ENCODE measurements at places on chromosomes 1 and 21.

DNA sequence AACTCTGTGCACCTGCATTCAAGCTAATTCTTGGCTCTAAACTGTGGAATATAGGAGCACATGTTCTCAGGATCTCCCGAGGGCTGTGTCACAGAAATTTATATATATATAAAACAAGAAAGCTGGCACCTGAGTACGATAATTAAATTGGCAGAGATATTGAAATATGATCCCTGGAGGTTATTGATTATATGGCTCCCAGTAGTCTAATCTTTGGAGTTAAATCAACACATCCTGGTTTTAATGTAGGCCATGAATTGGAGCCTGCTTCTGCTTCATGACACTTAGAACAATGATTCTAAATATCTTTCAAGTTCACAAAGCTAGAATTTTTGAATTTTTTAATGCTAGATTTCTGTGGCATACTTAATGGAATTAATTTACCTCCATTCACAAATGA lies 84.3 kb downstream of the CTH start:
- DNase-seq, result no peak

DNA sequence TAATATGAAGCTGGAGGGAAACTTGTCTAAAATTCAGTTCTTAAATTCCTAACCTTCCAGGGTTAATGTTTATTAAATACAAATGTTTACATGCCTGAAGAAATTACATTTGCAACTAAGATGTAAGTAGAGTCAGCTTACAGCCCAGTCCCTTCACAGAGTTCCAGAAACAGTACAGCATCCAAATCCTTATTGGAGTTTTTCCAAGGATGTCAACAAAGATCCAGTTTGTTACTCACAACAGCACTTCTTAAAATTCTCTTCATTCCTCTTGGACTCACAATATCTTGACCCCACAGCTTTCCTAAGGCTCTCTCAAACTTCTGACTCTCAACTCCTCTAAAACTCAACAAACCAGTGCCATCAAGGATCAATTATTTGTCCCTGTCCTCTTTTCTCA lies 50.1 kb upstream of the RWDD3 start:
- DNase-seq, result no peak

GRCh38 chr1:174799136-174799479 lies 200.6 kb upstream of the CACYBP start:
- no peak for DNase-seq

- DNase-seq, result no peak
These were observed 636.7 kb downstream of the PLA2G4A start for GRCh38 chr1:187465441-187465840.

- DNase-seq, result no peak
These were observed 1.2 kb downstream of the CLSPN start for GRCh38 chr1:35768350-35769187.

DNA sequence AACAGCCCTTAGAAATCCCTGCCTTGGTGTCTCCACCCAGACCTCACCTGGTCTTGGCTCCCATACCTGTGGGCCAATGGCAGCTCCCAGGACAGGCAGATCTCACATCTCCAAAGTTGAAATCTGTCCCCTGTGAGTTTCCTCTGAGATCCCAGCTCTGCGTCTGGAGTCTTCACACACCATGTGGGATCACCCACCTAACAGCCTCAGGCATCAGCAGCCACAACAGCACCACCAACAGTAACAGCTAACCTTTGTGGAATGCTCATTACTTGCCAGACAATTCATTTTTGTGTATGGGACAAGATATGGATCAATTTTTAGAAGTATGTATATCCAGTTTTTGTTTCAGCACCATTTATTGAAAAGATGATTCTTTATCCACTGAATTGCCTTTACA lies 523.2 kb downstream of the MATN1 start:
- no peak for DNase-seq

DNA sequence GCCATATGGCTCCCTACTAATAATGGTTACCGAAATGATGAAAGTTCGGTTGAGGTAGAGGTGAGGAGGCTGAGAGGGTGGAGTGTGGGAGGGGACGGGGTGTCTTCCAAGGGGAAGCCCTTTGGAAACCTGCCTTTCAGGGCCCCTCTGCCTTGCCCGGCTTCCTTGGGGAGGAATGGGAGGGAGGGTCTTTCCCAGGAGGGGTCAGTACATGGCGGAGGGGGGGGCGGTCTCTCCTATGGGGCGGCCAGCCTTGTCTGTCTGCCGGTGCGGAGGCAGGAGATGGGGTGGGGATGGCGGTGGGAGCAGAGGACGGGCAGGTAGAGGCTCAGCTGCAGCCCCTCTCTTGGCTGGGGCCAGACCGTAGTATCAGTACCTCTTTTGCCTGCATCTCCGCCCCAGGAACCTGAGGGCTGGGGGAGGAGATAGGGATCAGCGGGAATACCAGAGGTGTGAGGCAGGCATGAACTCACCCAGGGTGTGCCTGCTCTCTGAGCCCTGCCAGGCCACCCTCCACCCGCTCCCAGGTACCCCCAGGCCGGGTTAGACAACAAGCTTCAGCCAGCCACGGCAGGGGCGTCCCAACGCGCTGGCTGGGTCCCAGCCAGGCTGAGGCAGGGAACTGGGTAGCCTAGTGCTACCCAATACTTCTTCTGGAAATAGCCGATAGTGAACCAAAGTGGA lies 79.4 kb upstream of the POU3F1 start:
- DNase-seq, result no peak

DNA sequence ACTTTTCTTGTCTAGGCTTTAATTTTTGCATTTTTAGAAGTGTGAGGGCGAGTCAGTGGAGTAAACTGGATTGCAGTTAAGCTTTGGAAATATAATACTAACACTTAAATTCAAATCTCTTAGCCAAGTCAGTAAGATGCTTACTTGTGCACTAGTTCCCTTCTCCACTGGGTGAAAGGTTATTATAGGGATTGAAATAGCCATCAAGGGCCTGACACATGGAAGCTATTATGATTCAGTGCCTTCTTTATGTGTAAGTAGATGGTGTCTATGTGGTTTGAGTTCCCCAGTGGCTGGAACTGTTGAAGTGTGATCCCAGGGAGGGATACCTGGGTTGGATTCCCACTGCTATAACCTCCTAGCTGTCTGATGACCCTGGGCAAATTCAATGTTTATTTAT lies 24.7 kb upstream of the DMRTA2 start:
- DNase-seq, result no peak

- DNase-seq, result no peak
These were observed 114.5 kb downstream of the KIAA0319L start for GRCh38 chr1:35442734-35443133.

- no peak for DNase-seq
These were observed 12.8 kb downstream of the CACHD1 start for GRCh38 chr1:64482720-64483119.
